ENCODE measurements at places on chromosomes 4 and X.

DNA sequence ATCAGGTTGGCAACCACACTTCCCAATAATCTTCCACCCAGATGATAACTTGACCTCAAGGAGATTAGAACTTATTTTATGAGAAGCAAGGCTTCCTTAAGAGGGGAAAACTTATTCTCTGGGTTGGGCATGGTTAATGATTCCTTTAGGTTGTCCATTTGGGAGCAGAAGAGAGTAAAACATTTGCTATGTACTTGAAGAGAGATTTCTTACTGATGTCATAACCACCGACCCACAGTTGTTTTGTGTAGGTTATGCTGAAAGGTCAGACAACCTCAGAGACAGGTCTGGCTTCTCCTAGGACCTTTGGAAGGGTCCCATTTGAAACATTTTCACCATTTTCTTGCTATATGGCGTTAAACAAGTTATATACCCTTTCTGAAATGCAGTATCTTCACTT is 56.1 kb downstream of the FAM114A1 start:
- DNase-seq: no peak

- no peak for DNase-seq
Observed at GRCh38 chr4:173365359-173365996, 5.3 kb upstream of the SAP30 start.

- DNase-seq: no peak
Observed at GRCh38 chrX:44915361-44915868, 42.4 kb downstream of the KDM6A start.

DNA sequence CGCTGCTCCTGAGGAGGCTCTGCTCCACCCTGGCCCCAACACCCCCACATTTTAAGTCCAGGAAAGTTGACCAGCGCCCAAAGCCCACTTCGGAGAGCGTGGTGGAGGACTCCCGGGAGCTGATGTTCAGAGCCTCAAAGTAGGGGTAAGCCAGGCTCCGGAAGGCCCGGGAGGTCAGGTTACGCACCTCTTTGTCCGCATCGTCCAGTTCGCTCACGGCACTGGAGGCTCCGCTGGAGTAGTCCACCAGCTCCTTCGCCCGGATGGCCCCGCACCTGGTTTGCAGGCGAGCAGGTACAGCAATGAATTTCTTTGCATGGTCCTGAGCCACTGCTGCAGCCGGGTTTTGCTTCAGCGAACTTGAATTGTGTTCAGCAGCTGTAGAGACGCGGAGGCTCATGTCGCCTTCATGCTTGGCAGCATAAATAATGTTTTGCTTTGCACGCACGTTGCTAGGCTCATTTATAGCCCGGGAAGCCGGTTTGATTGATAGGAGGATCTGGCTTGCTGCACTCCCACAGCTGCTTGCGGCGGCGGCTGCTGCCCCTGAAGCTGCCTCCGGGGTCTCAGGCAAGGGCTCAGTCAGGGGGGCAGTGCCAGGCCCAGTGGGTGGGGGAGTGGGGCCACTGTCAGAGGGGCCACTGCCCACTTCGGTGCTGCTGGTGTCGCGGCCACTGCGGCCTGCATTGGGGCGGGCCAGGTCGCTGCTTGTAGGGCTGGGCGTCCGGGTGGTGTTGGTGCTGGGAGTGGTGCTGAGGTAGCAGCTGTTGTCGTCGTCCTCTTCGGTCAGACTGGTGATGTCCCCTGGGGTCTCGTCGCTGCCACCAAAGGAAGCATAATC is 4.8 kb downstream of the C4orf54 start:
- DNase-seq: no peak

DNA sequence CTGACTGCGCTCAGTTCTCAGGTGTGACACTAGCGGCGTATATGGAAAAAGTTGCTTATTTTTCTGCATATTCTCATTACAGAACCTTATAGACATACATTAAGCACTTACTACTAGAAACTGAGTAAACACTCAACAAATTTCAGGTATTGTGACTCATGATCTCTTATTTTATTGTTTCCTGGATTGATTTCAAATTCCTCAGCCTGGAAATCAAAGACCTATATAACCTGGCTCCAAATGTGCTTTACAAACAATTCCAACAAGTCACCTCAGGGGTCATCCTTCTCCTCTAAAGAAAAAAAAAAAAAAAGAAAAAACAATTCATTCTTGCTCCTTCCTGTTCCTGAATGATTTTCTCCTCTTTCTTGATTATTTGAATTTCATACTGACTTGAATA is 152.3 kb downstream of the ADAM29 start:
- DNase-seq: no peak

- DNase-seq: peak; percentile 24
Observed at GRCh38 chr4:184825141-184825895, 450 bp downstream of the ACSL1 start.

DNA sequence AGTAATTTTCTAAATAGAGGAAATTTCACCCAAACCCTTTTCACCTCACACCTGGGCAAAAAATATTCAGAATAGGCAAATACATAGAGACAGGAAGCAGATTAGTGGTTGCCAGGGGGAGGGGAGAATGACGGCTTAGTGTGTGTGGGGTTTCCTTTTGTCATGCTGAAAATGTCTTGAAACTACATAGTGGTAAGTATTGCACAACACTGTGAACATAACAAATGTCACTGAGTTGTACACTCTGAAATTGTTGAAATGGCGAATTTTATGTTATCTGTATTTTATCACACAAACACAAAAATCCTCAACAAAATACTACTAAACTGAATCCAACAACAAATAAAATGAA is 60.7 kb upstream of the PLAC1 start:
- DNase-seq: no peak

DNA sequence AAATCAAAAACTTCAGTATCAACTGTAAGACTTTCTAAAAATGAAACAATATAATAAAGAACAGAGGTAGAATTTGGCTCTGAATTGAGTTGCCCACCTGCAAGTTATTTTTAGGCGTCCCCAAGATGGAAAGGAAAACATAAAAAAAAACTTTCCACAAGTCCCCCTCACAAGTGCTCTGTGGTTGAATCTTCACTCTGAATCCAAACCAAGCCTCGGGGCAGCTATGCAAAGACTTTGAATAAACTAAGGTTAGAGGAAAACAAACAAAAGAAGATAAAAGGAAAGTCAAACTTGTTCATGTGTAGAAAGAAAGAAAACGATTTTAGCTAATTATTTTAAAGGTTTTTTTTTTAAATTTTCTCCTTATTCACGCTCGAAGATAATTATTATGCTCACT is 372.4 kb upstream of the SLIT2 start:
- DNase-seq: no peak

DNA sequence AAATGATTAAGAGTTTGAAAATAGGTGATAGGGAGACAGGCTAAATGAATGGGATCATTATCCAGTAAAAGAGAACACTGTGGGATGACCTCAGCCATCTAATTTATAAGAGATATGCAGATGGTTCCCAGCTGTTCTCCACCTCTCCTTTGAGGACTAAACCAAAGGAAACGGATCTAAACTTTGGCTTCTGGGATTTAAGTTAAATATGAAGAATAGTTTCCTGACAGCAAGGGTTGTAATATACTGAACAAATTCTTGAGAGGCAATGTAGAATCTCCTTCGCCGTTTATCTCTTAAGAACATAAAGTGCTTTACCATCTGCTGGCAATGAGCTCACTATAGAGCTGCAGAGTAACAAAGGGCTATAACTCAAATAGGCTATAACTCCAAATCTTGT is 35.4 kb upstream of the HPGDS start:
- DNase-seq: no peak

GRCh38 chr4:147725673-147726072 is 6.2 kb upstream of the ARHGAP10 start:
- no peak for DNase-seq

Measured in T follicular helper cell (primary cell).